ENCODE measurements at places on chromosomes 5 and 9.

DNA sequence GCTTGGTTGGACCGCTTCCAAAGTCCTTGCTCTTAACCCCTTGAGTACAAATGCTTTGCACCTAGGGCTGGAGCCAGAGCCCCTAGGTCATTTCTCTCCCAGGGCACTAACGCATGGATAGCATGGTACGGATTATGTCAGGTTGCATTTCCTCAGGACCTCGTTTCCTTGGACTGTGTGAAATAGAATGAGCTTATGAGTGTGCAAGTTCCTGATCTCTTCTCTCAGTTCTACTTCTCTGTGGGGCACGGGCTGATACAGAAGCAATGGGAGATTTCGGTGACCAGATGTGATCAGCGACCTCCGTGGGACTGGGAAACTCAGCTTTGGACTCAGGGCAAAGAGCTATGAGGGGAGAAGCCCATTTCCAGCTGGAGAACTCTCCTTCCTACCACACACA is 14.2 kb downstream of the SPARC start:
- no peak for DNase-seq

- no peak for DNase-seq
Observed at GRCh38 chr5:143524338-143524945, 121.0 kb upstream of the NR3C1 start.

GRCh38 chr5:16528382-16529110 is 62.9 kb upstream of the ZNF622 start:
- no peak for DNase-seq

GRCh38 chr9:89902450-89903140 is 297.8 kb downstream of the GADD45G start:
- no peak for DNase-seq

- DNase-seq: no peak
Observed at GRCh38 chr5:135723491-135723890, 111.0 kb upstream of the SLC25A48 start.

GRCh38 chr9:110710420-110710819 is 41.8 kb downstream of the MUSK start:
- DNase-seq: no peak

GRCh38 chr5:34827588-34828506 is 11.1 kb upstream of the TTC23L start:
- DNase-seq: no peak

DNA sequence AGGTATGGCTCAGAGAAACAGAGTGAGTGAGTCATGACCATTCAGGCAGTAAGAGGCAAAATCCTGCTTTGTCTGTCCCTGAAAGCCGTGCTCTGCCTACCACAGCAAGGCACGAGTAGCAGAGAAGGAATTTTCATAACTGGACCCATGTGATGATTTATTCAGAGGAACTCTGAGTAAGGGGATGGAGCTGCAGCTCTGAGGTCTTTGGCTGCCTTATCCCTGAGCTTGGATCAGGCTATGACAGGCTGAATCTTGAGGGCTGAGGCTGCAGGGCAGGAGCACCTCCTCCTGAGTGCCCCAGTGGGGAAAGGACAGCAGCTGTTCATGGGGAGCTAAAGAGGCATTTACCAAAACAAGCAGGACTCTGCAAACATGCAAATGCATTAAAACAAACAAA is 183.4 kb downstream of the PAPPA start:
- no peak for DNase-seq

DNA sequence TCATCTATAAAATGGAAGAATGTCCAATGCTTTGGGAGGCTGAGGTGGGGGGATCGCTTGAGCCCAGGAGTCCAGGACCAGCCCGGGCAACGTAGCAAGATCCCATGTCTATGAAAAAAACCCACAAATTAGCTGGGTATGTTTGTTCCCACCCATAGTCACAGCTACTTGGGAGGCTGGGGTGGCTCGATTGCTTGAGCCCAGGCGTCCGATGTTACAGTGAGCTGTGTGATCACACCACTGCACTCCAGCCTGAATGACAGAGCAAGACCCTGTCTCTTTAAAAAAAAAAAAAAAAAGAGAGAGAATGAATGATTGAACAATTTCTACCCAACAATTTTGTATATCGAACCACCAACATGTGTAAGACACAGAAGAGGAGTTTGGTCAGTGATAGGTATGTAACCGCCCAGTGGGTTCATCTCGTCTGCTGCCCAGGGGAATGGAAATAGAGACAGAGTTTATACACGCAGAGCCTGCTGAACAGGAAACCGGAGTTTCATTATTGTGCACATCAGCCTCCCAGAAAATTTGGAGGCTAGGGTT is 26.2 kb upstream of the ERGIC1 start:
- DNase-seq: no peak

- no peak for DNase-seq
Observed at GRCh38 chr9:129525656-129526196, 95.2 kb downstream of the C9orf50 start.

GRCh38 chr9:27333241-27334052 is 36.5 kb upstream of the EQTN start:
- DNase-seq: no peak

- no peak for DNase-seq
Observed at GRCh38 chr9:134553061-134553891, 88.3 kb upstream of the COL5A1 start.

DNA sequence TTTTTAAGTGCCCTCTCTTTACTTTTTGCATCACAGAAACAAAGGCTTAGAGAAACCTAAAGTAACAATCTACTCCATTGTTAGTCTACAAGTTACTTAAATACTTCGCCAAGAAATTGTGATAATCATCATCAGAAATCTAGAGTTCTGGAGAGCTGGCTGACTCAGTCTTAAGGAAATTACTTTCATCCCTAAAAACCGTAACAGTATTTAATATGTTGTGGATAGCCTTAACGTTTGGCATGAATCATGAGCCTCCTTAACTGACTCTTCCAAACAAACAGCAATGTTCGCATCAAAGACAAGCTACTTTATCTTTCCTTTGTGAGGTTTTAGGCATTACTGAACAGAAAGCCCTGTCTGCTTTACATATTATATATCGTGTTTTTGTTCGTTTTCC is 128.7 kb downstream of the NIPBL start:
- no peak for DNase-seq

GRCh38 chr9:95993337-95993736 is 117.8 kb downstream of the ERCC6L2 start:
- no peak for DNase-seq

DNA sequence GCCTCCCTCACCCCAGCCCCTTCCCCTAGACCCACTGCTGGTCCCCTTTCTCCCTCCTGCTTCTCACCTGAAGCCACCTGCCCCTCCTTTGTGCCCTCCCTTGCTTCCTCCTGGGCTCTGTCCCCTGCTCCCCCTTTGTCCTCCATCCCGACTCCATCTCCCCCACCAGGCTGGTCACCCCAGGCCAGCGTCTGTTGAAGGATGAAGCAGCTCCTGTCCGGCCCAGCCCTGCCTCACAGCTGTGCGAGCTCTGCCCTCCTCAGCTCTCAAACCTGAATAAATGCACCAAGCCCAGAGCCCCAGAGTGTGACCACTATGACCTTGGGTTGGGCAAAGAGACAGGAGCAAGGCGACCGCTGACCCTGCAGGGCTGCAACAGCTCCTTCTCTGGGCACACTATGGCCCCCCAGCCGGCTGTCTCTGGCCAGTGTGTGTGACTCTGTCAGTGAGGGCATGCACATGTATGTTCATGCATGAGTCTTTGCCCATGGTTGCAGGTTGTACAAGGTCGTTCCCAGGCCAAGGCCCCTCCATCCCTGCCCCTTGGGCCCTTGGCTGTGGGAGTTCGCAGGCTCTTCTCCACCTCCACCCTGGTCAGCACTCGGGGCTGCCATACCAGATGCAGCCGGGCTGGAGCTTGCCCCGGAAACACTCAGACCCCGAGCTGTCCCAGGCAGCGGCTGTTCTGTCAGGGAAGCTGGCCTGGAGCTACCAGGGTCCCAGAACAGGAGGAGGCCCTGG is 3.3 kb downstream of the LCN12 start:
- DNase-seq: no peak

DNA sequence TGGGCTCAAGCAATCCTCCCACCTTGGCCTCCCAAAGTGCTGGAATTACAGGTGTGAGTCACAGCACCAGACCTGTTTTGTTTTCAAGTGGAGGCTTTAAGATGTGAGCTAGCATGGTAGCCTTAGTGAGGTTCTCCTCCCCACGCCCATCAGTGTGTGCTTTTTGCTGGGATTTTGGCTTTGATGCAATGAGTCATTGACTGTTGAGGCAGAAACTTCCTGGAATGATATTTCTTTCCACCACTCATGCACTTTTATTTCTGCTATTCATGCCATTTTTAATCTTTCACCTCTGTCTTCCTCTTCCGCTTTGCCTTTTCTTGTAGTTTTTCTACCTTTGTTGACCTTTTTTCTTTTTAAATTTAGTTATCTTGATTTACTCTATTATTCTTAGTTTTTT is 4.2 kb upstream of the NFIL3 start:
- DNase-seq: no peak

DNA sequence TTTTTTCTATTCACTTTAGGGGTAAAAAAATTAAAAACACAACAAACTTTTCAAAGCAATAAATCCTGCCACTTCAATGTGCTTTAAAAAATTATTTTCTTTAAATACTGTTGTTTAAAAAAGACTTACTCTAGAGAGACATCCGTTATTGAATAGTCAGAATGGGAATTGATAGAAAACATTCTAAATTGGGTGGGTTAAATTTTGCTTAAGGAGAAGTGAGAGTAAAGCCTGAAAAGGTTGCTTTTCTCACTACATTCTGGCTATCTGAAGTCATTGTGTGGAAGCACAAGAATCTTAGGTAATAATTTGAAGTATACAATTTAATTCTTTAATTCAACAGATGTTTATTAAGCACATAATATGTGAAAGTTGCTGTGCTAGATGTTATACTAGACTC is 509.3 kb downstream of the NR2F1-AS1 start:
- DNase-seq: no peak

DNA sequence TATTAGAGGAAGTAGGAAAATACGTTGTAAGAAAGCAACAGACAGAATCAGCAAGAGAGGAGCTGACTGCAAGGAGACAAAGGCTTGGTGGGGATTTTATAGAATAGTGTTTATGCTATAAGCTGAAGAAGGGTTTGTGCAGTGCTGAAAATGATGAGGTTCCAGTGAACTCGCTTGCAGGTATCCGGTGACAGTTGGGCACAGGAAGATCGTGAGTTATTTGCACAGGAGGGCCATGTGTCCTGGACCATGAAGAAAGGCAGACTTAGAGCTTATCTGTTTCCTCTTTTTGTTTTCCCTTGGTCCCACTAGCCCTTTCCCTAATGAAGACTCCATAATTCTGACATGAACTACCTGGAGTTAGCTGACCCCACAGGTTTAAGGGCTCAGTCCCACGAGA is 61.4 kb downstream of the NXNL2 start:
- no peak for DNase-seq

DNA sequence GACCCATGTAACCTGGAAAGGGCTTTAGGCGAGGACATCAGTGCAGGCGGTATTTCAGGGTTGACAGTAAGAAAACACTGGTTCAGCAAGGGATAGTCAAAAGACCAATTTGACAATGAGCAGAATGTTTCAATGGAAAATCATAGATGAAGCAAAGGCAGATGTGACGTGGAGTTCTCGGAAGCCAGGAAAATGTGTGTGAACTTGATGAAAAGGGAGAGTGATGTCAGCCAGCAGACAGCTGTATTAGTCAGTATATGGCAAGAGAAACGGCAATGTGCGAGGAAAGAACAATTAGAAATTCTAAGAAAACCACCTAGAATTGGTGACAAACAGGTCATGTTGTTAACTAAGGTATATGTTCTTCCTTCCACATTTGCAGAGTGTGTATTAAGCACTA is 503.9 kb upstream of the DAB2 start:
- no peak for DNase-seq

- DNase-seq: no peak
Observed at GRCh38 chr5:156883316-156883875, 33.3 kb downstream of the PPP1R2B start.

DNA sequence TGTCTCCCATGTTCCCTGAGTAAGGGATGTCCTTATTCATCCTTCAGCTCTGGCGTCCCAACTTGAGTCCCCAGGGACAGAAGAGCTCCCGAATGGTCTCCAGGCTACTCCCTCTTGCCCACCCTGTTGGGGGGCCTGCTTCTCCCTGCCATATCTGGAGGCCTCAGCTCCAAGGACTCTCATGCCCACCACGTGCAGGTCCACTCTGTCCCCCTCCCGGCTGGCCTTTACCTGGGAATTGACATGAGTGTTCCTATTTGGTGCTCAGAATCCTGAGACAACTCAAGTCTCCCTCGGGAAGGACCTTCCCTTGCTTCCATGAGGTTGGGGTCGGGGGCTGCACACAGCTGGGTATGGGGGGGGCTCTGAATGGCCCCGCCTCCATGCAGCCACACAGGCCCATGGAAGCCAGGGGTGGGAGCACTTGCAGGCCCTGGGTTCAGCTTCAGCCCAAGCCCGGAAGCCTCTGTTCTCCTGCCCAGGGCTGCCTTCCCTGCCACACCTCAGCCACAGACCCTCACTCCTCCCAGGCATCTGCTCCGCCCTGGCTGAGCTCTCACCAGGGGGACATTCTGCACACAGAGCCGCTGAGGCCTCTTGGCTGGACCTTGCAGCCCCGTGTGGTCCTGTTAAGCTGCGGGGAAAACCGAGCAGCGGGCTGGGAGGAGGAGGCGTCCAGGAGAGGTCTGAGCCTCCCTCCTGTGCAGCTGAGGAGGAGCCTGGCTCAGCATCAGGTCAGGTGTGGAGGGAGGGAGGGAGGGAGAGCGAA is 121.9 kb downstream of the PHF2 start:
- no peak for DNase-seq

GRCh38 chr9:30575691-30576090 is 1808.8 kb upstream of the ACO1 start:
- DNase-seq: no peak

DNA sequence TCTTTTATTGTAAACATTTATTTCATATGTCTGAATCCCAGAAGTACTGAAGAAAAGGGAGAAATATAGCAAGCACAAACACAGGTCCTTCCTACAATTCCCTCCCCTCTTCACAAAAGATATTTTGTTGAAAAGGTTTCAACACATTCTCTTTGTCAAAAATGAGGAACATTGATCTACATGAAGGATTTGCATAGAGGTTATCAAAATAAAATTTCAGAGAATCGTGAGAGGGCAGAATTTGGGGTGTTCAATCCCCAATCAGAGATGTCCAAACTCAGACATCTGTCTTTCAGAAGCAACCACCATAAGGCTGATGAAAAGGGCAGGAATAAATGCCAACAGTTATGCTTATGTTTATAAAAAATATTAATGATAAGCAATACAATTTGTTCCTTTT is 69.2 kb downstream of the MARCHF3 start:
- DNase-seq: no peak

- DNase-seq: no peak
Observed at GRCh38 chr5:132358775-132359174, 10.7 kb upstream of the SLC22A5 start.

GRCh38 chr5:138790684-138791083 is 37.5 kb downstream of the CTNNA1 start:
- DNase-seq: no peak

GRCh38 chr5:59464969-59465368 is 428.6 kb downstream of the PDE4D start:
- no peak for DNase-seq

Measured in substantia nigra (tissue), 51 donors.